Stimulated activated CD4-positive, alpha-beta T cell treated with anti-CD3 and anti-CD28 coated beads, Interleukin-15, amount 100 ng/mL, for 1 hour (primary cell): ENCODE measurements at places on chromosomes 7 and 10.

- DNase-seq = no peak
These were observed 1.3 kb downstream of the GLI3 start for GRCh38 chr7:42235741-42236161.

DNA sequence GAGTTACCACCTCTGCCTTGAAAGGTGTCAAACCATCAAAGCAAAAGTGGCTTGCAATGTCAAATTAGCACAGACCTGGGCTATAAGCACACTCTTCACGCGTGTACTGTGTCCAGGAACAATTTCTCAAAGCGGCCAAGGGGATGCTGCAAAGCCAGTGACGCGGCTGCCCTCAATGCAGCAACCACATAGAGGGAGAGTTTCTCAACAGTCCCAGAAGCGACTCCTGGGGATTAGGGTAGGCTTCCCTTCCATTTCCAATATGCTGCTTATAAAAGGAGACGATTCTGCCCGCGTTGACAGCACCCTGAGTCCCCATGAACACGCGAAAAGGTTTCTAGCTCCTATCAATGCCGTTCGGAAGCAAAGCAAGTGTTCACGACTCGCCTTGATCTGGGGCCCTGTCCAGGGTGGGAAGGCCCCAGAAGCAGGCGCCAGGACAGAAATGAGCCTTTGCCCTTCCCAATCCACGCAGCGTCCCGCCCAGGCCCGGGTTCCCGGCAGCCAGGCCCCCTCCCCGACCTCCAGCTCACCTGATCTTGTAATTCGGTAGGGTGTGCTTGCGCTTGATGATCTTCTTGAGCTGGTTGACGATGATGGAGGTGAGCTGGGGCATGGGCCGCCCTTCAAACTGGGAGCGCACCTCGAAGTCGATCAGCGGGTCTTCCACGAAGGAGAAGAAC lies 1.3 kb downstream of the PDZD8 start:
- DNase-seq = no peak

- no peak for DNase-seq
These were observed 242.8 kb downstream of the PHTF2 start for GRCh38 chr7:78041423-78041822.

GRCh38 chr7:67450171-67450570 lies 453.5 kb downstream of the TYW1 start:
- DNase-seq = no peak

GRCh38 chr7:8637322-8637721 lies 203.9 kb downstream of the NXPH1 start:
- DNase-seq = no peak

- no peak for DNase-seq
These were observed 30.5 kb downstream of the JAKMIP3 start for GRCh38 chr10:132096223-132096622.

- no peak for DNase-seq
These were observed 274.6 kb downstream of the ELFN1 start for GRCh38 chr7:1944619-1945210.

- no peak for DNase-seq
These were observed 138.5 kb upstream of the AGR3 start for GRCh38 chr7:17020250-17020649.

DNA sequence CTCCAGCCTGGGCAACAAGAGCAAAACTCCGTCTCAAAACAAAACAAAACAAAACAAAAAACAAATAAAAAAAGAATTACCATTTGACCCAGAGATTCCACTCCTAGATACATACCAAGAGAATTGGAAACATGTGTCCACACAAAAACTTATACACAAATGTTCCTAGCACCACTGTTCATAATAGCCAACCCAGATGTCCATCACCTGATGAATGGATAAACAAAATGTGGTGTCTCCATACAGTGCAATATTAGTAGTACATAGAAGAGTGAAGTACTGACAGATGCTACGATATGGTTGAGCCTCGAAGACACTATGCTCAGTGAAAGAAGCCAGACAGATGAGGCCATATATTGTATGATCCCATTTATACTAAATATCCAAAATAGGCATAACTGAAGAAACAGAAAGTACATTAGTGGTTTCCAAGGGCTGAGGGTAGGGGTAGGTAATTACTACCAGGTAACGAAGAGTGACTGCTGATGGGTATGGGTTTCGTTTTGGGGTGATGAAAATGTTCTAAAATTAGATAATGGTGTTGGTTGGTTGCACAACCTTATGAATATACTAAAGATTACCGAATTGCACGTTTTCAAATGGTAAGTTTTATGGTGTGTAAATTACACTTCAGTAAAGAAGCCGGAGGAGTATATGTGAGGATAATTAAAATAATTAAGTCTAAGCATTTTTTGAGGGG lies 20.0 kb downstream of the MYO1G start:
- no peak for DNase-seq

DNA sequence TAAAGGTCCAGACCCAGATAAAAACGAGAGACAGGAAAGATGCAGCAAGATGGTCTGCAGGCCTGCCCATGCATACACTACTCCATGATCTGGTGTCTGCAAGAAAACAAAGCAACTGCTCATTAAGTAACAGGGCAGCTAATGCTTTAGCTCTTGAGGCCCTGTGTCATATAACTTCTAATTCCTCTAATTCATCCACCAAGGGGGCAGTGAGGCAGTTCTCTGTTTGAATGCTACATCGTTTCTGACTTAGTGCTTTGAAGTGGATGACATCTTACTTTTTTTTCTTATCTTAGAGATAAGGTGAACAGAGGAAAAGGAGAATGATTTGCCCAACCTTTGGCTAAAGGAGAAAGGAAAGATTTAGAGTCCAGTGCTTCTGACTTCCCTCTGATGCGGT lies 619.7 kb downstream of the AUTS2 start:
- DNase-seq = no peak

GRCh38 chr7:74206589-74207120 lies 3.2 kb upstream of the LAT2 start:
- peak; percentile 55 for DNase-seq

DNA sequence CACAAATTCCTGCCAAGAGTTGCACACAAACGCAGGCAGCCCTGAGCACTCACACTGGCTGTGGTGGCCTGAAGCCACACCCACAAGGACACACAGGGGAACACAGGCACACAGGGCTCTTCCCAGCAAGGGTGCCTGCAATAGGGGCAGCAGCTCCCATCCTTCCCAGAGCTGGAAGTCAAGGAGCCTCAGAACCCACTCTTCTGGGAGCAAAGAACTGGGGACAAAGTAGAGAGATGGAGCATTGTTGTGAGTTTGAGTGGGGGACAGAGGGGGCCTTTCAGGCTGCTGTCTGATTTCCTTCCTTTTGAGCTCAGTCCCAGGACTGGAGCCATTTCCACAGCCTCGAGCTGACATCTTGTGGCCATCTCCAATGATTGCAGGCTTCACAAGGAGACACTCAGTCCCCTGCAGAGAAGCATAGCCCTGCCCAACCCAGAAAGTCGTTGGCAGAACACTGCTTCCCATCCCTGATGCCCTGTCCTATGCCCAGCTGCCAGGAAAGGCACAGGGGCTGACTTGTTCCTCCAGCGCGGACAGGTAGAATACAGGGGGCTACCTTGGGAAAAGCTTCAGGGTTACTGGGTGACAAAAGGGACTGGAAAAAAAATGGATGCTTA lies 34.4 kb upstream of the SLF2 start:
- DNase-seq = no peak

DNA sequence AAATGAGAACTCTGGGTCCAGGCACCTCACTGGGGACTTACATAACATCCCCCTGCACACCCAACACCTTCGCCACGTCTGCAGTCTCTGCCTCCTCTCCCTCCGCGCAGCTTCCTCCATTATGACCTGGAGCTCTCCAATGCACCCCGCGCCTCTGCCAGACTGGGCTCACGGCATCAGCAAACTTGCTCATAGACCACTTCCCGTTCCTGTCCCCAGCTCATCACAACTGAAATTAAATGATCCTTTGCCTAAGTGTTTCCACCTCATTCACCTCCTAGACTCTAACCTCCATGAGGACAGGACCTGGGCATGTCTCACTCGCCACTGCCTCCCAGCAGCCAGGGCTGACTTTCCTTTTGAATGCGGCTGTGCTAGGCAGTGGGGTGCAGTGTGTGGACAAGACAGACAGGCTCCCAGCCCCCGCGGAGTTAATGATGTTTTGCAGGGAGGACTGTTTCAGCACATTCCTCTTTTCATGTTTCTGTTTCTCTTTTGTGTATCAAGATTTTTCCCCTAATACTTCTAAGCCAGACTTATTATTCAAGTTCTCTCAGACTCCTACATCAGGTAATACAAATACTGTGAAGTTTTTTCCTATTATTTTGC lies 18.8 kb downstream of the CHST15 start:
- no peak for DNase-seq

- DNase-seq = no peak
These were observed 1050.6 kb downstream of the NRG3 start for GRCh38 chr10:82925547-82925946.

GRCh38 chr7:54995166-54995565 lies 23.7 kb upstream of the EGFR start:
- DNase-seq = no peak

- no peak for DNase-seq
These were observed 183.1 kb downstream of the EXOC4 start for GRCh38 chr7:133436014-133436428.

- no peak for DNase-seq
These were observed 21.0 kb downstream of the PWWP2B start for GRCh38 chr10:132417957-132418441.

GRCh38 chr7:7907306-7907705 lies 61.3 kb upstream of the GLCCI1 start:
- DNase-seq = no peak

- DNase-seq = no peak
These were observed 30.2 kb downstream of the ADRA2A start for GRCh38 chr10:111107023-111107422.

- no peak for DNase-seq
These were observed 393 bp upstream of the DNAJC1 start for GRCh38 chr10:22003964-22004281.

DNA sequence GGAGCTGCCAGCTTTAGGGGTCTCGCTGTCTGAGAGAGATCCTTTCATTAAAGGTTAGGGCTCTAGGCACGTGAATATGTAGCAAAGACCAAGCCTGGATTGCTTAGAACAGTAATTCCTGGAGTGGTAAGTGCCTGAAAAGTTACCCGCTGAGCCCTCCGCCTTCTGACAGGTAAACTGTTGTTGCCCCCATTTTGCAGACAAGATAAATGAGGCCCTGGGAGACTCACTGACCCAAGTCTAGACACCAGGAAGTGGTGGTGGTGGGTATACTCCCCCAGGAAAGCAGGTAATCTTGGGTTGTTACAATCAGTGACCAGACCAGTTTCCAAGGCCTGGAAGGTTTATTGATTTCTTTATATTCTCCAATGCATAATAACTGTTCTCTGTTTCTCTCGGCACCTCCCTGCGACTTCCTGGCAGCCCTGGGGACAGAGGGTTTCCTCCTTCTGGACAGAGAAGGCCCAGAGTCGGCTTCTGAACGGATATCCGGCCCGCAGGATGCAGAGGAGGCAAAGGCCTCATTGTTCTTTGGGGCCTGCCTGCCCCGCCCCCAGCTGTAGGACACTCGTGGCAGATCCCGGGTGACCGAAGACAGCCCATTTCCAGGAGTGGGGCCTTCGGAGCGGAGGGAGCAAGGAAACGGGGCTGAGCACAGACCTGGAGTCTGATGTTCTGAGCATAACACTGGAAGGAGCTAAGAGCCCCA lies 1.3 kb upstream of the GRK5 start:
- DNase-seq = no peak

GRCh38 chr7:90736968-90737939 lies 141.1 kb downstream of the CDK14 start:
- no peak for DNase-seq

GRCh38 chr10:127906548-127907377 lies at the start of gene PTPRE:
Gene PTPRE, plus strand, starts transcription at chr10:127907103. Its CDS starts 133,779 bp downstream, at chr10:128040882.
- peak; percentile 78 for DNase-seq

- DNase-seq = no peak
These were observed 349.1 kb upstream of the PODXL start for GRCh38 chr7:131905471-131905973.

DNA sequence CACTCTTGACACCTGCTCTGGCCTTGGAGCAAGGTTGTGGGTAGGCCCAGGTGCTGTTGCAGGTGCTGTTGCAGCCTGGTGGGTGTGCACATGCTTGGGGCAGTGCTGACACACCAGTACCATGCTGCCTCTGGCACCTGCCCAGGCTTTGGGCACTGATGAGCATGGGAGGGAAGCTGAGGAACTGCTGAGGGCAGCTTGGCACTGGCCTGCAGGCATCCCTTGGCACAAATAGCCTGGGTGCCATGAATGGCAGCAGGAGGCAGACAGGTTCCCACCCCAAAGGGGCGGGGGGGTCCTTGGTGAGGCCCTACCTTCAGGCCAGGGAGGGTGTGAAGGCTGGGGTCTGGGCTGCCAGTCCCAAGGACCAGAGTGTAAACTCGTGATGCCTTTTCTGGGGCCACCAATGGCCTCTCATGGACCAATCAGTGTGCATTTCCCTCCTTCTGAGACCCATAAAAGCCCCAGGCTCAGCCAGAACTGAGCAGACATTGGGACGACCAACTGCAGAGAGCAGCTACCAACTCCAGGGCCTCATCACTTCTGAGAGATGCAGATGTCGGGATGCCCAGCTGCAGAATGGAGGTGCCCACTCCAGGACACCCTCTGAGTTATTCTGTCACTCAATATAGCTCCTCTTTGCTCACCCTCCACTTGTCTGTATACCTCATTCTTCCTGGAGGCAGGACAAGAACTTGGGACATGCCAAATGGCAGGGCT lies 547.4 kb downstream of the ZWINT start:
- DNase-seq = no peak

DNA sequence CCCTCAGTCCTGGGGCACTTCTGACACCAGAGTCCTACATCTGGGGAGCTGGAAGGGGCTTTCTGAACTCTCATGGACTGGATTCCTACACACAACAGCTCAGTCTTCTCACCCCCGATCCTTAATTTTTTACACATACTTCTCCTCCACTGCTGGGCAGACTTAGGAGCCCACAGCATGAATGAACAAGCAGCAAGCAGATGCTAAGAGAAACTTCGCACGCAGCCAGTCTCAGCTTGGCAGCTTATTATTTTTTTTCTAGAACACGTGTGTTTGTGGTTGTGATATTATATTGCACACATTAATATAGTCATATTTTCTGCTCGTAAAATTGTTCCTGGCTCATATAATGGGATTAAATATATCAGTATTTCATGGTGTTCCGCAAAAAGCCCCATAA lies 50.9 kb upstream of the LOXL4 start:
- DNase-seq = no peak

- DNase-seq = no peak
These were observed 186.2 kb upstream of the SVIL start for GRCh38 chr10:29820890-29821461.
